Activated CD4-positive, alpha-beta memory T cell treated with anti-CD3 and anti-CD28 coated beads, Interleukin-2, amount 10 ng/mL, durations not matched to agents 7 days and 5 days (primary cell): ENCODE measurements at places on chromosomes 3 and 15. TPM values are rescaled to one million over a fixed set of nuclear protein-coding genes. Genes with fewer than 3 reads are reported as not detected.

Gene LRRIQ4
- not detected for total RNA-seq

DNA sequence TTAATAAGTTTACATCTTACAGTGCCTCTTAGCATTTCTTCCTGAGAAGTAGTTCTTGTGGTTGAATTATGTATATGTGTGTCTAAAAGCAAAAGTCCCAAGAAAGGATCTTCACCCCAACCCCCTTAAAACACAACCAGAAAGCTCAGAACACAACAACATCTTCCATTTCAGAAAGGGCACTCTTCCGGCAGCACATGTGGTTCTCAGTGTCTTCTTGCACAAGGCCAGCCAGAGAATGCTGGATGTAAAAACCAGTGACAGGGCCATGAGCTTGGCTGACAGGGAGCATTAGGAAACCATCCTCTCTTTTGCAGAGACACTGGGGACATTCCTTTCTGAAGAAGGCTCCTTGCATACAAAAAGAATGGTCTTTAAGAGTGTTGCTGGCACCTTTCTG, 45.0 kb downstream of the EEFSEC start:
- DNase-seq: no peak

DNA sequence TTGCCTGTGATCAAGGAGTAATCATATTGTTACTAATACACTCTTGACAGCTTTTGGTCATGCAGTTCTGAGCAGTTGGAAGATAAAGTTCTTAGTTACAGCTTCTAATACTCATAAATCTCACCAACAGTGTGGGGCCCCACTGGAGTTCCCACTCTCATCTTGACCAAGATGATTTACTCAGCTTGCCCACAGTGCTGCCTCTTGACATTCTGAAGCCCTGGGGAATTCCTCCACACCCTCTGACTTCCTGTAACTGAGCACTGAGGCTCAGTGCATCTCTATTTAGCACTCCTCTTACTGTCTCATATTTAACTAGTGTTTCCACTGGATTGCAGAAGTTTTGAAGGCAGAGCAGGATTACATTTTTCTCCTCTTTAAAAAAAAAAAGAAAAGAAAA, 1.9 kb upstream of the ARL6IP5 start:
- DNase-seq: peak; percentile 65

- no peak for DNase-seq
These were observed 102.3 kb upstream of the GOLGA6L6 start for GRCh38 chr15:20643829-20644425.

DNA sequence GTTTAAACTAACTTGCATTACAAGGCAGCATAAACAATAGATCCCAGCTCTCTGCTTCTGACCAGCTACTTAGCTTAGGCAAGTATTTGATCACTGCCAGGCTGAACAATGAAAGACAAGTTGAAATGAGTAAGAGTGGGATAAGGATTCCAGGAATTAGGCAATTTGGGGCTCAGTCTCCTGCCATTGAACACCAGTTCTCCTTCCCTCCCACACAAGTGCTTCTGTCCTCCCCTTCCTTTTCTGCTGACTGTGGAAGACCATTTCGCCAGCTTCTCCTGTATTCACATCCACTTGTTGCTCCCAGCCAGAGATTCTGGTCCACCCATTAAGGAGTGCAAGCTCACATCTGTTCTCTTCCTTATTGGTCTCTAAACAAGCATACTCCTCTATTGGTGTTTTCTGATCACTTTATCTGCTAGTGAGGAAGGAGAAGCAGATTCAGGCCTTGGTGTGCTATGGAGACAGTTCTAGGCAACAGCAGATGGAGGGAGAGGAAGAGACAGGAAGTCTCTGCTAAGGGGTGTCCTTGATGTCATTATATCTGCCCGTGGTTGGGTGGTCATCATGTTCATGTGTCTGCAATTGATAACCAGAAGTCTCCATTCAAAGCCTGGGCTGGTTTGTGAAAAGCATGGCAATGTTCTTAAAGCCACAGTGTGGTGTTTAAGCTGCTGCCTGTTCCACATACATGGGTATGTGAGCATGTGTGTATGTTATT, 121.5 kb downstream of the PLCL2 start:
- no peak for DNase-seq

GRCh38 chr15:63231706-63232105, 42.3 kb downstream of the RAB8B start:
- no peak for DNase-seq
